Activated CD8-positive, alpha-beta memory T cell treated with anti-CD3 and anti-CD28 coated beads for 48 hours (primary cell): ENCODE measurements at places on chromosomes 5 and 9.

DNA sequence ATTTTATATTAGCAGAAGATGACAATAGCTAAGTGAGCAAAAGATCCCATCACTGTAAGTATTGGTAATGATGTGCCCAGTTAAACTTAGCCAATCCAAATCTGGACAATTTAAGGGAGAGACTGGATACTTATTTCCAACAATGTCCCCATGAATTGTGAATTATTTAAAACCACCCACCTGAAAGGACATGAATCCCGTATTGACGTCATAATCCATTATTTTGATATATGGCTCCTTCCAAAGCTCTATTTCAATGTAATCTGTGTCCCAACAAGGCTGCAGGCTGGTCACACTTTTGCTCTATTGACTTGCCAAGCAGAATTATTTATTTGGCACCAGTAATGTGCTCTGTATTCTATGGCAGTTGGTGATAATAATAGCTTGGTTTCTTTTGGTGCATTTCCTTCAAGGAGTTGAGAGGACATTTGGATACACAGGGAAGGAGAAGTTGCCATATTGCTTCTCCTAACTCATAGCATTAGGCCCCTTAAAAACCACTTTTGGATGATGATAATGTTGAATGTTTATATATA is 157.2 kb downstream of the NMUR2 start:
- DNase-seq = no peak

DNA sequence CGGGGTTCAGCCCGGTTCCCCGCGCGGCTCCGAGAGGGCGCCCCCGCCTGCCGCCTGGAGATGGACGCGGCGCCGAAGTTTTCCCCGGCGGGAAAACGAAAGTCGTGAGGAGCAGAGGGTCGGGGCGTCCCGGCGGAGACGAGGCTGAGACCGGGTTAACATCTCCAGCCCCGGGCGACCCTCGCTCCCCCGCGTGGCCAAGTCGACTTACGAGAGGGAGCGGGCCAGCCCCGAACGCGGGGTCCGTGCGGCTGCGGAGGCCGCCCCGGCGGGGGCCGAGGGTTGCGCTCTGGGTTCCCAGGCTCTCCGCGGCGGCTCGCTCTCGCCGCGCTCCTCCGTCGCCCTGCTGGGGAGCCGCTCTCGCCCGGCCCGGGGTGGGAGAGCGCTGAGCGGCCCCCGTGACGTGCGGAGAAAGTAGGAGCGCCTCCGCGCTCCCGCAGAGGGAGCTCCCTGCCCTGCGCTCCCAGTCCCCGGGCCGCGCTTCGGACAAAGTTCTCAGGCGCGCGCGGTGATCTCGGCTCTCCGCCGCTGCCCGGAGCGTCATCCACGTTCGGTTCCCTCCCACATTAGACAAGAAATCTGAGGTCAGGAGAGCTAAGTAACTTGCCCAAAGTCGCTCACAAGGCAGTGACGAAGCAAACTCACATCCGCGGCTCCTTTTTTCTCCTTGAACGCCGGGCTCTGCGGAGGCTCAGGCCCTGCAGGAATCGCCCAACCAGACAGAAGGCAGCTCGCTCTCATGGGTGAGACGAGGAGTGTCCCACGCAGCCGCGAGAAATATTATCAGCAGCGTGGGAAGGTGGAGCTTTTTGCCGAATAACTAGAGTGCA is 1.2 kb upstream of the GCNT4 start:
- DNase-seq = peak; percentile 39

DNA sequence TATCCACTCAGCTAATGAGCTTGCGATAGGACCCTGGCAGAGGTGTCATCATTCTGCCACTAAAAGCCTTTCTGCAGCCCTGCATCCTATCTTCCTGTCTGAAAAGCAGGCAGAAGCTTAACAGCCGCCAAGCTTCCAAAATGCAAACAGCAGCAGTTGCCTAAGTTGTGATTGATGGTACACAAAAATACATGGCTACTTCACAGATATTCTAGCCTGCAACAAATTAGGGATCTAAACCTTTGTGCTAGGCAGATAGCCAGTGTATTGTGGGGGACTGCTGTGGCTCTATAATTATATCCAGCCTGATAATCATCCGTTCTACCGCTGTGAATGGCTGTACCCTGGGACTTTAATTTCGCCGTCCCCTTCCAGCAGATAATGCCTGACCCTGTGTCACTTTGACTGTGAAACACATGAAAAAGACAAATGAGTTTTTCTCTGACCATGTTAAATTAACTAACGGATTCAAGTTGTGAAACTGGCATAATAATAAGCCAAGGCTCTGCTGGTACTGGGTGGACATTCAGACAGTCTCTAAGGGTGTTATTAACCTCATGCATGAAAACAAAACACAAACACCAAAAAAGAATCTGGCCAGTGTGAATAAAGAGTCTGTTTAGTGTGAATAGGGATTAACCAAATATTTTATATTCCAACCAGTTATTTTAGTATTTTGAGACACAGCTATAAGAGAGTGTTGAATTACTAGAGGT is 45.9 kb downstream of the SEMA6A start:
- DNase-seq = no peak

GRCh38 chr5:67964619-67965018 is 250.9 kb upstream of the PIK3R1 start:
- no peak for DNase-seq

DNA sequence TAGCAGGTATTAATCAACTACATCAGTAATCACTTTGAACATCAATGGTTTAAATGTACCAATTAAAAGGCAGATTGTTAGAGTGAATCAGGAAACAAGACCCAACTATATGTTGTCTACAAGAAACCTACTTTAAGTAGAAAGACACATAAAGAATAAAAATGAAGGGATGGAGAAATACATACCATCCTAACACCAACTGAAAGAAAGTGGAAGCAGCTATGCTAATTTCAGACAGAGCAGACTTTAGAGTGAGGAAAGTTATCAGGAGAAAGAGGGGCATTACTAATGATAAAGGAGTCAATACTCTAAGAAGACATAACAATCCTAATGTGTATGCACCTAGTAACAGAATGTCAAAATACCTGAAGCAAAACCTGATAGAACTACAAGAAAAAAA is 125.8 kb downstream of the NR6A1 start:
- no peak for DNase-seq

DNA sequence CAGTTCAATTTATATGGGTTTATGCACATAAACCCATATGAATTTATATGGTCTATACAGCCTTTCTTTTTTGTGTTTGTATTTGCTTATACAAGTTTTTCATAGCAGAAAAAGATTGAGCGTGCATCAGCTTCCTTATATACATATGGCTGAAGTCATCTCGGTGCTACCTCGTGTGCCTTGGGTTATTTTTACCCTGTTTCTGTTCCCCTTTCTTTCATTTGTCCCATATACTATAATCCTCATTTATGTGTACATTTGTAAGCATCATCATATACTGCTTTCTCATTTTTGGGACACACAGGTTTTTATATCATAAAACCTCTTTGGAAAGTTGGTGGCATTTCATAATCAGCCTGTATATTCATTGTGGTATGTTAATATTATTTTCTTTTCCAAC is 107.8 kb upstream of the ADAMTSL1 start:
- DNase-seq = no peak

- no peak for DNase-seq
These were observed 95.8 kb downstream of the PIP5K1B start for GRCh38 chr9:68800836-68801235.

GRCh38 chr5:51468196-51468595 is 84.9 kb downstream of the ISL1 start:
- DNase-seq = no peak

DNA sequence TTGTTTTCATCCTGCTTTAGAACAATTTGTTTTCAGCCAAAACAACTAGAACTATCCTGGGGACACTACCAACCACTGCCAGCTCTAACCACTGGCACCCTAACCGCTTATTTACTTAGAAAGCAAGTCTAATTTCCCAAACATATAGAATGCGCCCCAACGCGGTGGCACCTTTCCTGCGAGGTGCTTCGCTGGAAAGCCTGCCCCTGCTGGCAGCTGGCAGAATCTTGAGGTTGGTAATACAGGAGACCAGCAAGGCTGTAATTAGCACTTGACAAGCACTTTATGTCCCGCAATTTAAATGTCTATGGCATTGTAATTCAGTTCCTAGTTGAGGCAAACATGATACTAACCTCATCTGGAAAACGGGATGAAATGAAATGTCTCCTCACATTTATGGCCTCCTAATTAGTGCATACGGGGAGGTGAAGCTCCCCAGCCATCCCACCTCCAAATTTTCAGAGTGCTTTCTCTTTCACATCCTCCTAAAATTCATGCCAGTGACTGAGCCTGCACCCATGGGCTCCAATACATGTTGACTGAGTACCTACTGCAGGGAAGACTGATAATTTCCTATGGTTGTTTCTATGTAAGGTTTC is 30.4 kb downstream of the GABBR2 start:
- DNase-seq = no peak
